ENCODE measurements at places on chromosomes 11 and 22.

- DNase-seq, result no peak
These were observed 147.3 kb downstream of the FEZ1 start for GRCh38 chr11:125348674-125349309.

DNA sequence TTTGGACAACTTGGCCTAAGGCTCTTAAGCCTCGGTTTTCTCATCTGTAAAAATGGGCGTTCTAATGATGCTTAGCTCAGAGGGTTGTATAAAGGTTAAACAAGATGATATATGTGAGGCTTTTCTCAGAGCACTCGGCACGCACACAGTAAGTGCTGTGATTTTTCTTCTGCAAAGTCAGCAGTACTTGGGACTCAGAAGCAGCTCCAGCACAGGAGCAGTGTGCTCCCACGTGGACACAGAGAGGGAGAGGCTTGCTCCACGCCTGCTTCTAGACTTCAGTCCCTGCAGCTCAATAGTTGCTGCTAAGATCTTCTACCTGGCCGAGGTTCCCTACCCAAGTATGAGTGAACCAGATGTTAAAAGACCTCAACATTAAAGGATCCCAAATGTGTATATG, 39.9 kb upstream of the PHF21A start:
- no peak for DNase-seq

- no peak for DNase-seq
These were observed 5.1 kb downstream of the MOB2 start for GRCh38 chr11:1481483-1481825.

DNA sequence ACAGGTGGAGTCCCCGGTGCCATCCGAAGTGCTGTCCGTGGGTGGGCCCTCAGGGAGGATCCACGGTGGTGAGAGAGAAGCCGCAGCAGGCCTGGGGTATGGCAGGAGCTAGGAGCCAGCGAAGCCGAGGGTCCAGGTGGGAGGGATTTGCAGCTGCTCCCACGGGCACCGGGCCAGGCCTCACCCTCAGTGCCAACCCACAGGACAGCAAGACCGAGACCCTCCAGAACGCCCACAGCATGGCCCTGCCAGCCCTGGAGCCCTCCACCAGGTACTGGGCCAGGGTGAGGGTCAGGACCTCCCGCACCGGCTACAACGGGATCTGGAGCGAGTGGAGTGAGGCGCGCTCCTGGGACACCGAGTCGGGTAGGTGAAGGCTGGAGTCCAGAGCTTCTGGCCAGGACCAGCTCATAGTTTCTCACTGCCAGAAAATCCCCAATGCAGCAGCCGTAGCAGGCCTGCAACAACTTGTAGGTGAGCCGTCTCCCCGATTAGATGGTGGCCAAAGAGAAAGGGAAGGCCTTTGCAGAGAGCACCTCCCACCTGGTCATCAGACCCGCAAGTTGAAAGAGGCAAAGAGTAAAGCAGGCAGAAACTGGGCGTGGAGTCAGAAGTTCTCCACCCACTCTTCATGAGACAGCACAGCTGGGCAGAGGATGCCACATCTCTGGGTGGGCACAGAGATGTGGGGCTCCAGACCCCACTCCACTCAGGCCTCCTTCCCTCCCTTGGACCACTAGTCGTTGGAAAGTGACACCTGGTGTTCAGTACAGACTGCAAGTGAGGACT, 20.4 kb downstream of the CSF2RB start:
- no peak for DNase-seq

- DNase-seq, result no peak
These were observed 12.7 kb downstream of the DRAP1 start for GRCh38 chr11:65931773-65932557.

DNA sequence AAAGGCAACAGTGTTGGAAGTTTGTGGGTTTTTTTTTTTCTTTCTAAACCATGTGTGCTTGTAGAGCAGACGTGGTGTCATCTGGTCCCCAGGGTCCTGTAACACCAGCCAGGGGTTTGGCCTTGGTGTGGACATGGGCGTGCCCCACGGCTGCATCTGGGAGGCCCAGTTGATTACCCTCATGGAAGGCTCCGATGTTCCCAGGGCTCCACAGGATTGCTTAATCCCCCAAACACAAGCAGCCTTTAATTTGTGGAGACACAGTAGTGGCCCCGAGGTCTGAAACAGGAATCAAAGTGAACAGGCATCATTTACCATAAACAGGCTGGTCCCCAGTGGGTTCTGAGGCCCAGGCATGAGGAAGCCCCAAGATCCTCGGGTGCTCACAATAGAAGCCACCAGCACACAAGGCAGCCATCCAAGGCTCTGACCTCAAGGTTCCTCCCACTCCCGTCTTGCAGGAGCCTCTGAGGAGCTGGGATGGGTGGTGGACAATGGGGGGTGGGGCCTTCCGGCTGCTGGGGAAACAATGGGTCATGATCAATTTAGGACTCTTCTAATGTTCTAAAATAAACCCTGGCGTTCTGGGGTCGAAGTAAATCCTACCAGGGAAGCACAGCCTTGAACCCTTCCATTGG, 115.0 kb upstream of the CD82 start:
- DNase-seq, result no peak

DNA sequence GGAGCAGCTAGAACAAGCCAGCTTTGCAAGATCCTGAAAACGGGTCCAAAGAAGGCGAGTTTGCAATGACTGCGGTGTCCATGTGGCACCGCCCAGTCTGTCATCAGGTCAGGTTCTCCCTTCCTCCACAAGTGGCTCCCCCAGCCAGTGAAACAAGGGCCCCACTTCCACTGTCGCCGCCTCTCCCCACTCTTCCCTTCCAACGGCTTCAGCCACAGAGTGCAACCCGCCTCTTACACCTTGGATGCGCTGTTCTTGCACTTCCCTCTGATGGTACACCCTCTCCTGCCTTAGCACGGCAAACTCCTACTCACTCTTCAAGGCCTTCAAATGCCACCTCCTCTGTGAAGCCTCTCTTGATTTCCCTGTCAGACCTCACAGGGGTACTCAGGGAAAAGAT, 10.8 kb upstream of the TCF20 start:
- DNase-seq, result no peak

- DNase-seq, result no peak
These were observed 43.3 kb downstream of the USP35 start for GRCh38 chr11:78231962-78232501.

DNA sequence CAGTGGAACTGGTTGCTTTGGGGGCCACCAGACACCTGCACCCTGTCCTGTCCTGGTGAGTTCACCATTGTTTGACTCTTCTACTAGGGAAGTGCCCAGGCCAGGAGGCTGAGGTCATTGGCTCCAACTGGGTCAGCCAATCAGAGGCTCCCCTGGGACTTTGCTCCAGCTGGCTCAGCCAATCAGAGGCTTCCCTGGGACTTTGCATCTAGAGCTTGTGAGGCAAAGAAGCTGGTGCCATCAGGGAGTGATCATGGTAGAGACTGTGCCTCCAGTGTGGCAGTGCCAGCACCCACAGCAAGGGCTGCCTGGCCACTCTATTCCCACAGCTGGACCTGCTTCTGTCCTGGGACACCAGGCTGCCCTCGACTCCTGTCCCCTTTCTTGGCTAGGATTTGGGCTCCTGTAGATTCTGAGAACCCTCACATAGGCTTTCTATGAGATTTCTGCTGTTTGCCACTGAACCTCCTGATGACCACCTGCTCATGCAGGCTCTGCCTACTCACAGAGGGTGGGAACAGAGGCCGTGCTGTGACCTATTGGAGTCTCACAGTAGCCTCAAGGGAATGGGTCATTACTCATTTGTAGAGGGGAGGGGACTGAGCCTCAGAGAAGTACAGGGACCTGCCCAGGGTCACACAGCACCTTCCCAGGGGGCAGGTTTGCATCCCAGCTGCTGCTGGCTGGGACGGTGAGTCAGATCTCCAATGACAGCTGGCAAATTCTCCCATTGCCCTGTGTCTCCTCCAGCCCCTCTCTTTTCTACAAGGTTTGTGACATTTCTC, 59.2 kb upstream of the SHISAL1 start:
- no peak for DNase-seq

- DNase-seq, result no peak
These were observed 9.8 kb upstream of the TUBA8 start for GRCh38 chr22:18100781-18101180.

- DNase-seq, result no peak
These were observed 67.1 kb downstream of the CD82 start for GRCh38 chr11:44632466-44633123.

DNA sequence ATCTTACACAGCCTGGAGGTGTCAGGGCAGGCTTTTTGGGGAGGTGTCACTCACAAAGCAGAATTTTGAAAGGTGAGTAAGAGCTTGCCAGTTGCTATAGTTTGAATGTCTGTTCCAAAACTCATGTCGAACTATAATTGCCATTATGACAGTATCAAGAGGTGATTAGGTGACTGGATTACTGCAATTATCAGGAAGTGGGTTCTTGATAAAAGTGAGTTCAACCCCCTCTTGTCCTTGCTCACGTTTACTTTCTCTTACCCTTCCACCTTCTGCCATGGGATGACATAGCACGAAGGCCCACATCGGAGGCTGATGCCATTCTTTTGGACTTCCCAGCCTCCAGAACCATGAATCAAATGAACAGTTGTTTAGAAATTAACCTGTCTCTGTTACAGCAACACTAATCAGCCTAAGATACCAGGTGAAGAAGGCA, 4.7 kb upstream of the C11orf86 start:
- no peak for DNase-seq
